ENCODE measurements at places on chromosomes 5 and 9.

DNA sequence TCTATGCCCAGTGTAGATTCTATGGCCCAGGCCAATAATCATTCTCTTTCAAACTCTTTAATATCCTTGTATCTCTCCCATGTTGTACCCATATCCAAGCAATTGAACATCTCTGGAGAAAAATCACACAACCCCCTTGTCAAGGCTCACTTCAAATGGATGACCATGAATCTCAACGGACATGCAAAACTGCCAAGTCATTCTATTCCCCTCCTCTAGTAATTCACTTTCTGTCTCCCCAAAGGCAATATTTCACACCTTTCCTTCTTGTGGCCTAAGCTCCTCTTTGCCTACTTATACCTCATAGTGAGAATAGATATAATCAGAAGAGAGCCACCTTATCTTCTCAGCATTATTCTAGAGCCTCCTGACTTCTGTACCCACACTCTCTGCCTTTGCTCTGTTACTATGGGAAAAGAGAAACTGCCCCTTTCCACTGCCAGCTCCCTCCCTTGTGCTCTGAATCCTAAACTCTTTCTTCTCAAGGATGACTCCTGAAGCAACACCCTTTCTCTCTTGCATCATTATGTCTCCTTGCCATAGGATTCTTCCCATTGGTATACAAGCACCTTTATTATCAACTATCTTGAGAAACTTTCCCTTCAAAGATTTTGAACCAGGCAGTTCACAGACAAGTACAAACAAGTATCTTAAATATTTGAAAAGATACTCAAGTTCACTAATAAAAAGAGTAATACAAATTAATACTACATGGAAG is 66.1 kb downstream of the RPS23 start:
- no peak for DNase-seq

GRCh38 chr5:39164529-39165402 is 54.6 kb downstream of the FYB1 start:
- no peak for DNase-seq

DNA sequence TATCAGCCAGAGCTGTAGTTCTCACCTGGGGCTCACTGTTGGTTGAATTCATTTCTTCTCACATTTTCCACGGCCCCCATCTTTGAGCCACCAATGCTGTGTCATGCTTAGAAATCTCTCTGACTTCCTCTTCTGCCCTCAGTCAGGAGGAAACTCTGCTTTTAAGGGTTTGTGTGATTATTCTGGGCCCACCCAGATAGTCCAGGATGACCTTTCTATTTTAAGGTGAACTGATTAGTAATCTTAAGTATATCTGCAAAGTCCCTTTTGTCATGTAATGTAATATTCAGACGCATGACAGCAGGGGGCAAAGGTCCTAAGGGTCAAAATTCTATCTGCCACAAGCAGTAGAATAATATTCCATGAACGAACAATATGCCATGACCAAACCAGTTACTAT is 88.4 kb downstream of the AK8 start:
- DNase-seq = no peak

GRCh38 chr9:125284855-125285254 is 23.2 kb downstream of the GAPVD1 start:
- no peak for DNase-seq

DNA sequence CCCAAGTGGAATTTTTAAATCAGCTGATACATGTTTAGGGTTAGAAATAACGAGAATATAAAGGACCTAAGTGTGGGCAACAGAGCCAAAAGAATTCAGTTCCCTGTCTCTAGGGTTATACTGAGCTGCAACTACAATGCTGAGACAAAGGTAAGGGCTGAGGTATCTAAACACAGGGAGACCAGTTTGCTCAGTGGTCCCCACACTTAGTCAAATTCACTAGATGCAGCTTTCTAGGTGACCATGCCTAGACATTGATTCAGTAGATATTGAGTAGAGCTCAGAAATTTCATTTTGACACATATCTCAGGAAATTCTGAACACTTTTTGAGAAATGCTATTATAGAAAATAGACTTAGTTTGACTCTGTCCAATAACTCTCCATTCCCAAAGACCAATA is 84.8 kb downstream of the PPP2R2B start:
- DNase-seq = no peak

DNA sequence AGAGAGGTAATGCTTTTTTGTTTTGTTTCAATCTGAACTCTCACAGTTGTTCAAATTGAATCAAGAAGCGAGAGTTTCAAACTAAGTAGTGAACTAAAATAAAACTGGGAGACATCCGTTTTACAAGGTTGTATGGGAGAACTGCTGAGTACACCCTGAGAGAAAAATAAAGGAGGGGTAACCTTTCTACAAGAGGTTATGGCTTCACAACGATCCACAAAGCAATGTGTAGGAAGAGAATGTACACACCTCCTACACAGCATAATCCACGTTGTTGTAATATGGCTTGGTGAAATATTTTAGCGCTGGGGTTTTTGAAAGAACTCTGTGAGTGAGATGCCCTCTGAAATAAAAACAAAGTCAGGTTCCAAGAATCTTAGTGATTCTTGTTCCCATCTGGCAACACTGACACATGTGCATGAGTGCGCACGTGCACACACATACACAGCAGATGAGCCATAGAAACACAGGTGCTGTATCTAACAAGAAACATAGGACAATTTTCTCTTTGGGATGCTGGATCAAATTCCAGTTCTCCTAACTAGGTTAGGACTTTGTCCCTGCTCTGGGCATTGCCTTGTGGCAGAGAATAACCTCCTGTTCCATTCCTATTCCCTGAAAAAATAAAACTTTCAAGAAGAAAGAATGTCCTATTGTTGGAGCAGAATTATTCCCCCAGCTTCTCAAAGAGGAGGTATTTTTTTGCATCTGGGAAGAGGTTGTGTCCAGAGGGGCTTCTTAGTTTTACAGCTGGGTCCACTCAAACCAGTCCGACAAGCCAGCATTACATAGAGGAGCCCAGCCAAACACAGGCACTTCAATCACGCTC is 94.5 kb upstream of the EFNA5 start:
- no peak for DNase-seq

DNA sequence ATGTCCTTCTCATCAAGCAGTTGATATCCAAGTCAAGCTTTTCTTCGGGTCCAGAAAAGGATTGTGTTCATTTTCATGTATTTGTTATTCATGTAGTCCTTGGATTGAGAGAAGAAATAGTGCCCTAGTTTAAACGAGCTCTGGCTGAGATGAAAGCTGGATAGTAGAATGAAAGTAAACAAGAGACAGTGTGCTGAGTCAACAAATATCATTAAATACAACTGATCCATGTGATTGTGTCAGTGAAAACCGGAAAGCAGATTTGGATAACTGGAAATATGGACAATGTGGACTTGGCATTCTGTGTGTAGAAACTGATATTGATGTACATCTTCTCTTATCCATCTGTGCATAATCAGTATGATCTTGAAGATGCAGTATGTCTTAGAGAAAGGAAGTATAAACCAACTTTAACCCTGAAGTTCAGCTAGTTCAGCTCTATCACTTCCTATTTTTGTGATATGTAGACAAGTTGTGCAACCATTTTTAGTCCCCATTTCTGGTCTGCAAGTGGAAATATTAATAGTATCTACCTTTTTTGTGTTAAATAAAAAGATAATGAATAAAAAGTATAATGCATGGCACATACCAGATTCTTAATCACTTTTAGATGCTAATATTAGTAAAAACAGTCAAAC is 4.4 kb downstream of the MUSK start:
- DNase-seq = no peak

DNA sequence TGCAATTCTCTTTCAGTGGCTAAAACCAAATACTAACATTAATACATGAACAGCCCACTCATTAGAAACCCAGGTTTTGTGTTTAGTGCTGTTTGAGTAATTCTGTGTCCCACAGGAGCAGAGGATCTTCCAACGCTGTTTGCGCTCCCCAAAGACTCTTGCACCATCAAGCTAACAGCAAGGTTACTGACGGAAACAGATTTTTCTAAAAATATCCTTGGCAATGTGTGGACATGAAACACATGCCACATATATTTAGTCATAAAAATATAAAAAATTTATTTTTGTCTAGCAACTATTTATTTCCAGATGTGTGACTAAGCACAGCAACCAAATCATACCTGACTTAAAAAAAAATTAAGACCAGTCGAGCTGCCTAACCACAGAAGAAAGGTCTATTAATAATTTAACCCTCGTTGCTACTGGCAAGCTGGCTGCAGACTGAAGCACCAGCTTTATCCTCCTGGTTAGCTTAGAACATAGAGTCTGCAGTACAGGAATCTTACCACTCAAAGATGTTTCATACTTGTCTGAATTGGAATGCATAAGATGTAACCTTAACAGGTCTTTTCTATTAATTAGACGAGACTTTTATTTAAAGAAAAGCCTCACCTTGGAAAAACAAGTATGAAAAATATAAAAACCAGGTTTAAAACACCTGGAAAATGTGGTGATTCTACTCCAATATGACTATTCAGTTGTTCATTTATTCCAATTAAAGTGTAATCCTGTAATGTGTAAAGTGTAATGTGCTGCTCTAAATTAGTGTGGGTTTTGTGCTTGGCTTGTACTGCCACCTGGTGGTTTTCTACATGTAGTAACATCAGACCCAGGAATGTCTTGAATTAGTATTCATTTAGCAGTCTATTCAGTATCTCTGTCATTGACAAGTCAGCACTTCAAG is 272.5 kb downstream of the EPB41L4A start:
- peak; percentile 58 for DNase-seq

- no peak for DNase-seq
These were observed 194.6 kb downstream of the MEF2C start for GRCh38 chr5:88688156-88688983.

GRCh38 chr5:54828151-54828550 is 157.2 kb downstream of the ESM1 start:
- DNase-seq = no peak

DNA sequence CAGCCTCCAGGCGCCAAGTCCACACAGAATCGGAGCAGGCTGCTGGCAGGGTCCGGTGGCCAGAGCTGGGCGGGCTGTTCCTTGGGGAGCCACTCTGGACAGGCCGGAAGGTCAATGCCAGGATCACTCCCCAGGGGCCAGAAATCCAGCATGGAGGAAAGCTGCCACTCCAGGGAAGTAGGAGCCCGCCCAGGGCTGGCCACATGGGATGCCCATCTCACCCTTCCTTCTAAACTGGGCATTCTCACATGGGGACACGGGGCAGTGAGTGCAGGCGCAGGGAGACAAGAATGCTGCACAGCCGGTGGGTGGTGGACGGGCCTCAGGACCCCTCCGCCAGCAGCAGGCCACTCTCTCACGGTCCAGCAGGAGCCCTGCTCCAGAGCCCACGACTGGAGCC is 58.2 kb downstream of the ADAMTS2 start:
- no peak for DNase-seq

DNA sequence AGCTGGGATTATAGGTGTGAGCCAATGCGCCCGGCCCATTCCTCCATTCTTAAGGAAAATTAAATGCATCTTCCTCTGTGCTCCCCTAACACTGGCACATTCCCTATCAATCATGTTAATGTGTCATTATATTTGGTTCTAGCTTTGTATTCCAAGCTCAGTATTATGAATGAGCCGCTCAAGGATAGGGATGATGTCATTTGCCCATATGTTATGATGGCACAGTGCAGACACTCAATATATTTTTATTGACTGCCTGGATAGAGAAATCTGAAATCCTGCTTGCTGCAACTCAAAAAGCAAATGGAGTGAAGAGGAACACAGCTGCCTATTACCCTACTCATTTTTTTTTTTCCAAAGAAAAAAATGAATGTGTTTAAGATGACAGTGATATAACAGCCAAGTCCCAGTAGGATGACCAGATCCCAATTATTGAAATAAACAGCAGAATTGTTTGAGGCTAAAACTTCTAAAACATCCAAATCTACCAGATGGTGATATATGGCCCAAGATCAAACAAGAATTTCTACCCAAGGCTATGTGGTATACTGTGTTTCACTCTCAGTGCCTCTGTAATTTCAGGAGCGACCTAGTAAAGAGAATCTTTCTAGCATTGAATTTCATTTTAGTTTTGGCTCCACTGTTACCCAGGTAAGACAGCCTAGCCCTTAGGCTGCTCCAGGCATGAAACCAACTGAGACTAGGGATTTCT is 16.3 kb downstream of the SUSD1 start:
- DNase-seq = no peak

- no peak for DNase-seq
These were observed 21.1 kb upstream of the UBAP2 start for GRCh38 chr9:34069831-34070230.

DNA sequence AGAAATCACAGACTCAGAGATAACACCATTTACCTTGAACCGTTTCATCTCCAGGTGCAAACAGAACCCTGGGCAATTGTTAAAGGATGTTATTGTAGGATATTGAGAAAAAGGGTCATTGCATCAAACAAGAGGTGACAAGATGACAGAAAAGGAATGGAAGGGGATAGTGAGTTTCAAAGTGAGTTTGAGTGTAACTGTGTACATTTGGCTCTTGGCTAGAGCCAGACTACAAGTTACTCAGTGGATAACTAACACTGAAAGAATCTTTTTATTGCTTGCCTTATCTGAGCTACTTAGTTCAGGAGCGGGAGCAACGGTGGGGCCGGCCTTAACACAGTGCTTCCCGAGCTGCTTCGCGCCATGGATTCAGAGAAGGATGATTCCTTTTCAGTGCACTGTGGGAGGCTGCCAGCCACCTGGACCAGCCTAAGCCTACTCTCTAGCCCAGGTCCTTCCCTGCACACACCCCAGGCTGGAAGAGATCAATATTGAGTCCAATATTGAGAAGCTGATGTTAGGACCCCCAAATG is 193.4 kb downstream of the ATPSCKMT start:
- no peak for DNase-seq

GRCh38 chr9:99030092-99030511 is 74.8 kb upstream of the TGFBR1 start:
- no peak for DNase-seq

- no peak for DNase-seq
These were observed 14.1 kb upstream of the MAP1B start for GRCh38 chr5:72093217-72093616.

GRCh38 chr5:80784451-80784850 is 129.7 kb upstream of the DHFR start:
- DNase-seq = no peak

DNA sequence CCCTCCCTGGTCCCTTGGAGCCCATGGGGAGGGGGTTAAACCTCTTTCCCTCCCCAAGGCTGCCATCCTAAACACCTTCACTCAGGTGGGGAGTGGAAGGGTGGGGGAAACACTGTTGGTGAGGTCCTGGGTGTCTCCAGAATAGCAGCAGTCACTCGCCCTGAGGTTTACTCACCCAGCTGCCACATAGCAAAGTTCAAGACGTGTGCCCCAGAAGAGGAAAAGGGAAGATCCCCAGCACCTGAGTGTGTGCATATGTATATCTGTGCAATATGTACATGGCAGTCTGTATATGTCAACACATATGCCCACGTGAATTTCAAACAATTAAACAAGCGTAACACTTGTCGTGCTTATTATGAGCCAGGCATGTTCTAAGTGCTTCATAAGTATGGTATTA is 31.3 kb upstream of the SMU1 start:
- no peak for DNase-seq
